ENCODE measurements at places on chromosomes 7 and 10.
A peak's percentile ranks its signal among the peaks of the same experiment; 100 is the strongest.

DNA sequence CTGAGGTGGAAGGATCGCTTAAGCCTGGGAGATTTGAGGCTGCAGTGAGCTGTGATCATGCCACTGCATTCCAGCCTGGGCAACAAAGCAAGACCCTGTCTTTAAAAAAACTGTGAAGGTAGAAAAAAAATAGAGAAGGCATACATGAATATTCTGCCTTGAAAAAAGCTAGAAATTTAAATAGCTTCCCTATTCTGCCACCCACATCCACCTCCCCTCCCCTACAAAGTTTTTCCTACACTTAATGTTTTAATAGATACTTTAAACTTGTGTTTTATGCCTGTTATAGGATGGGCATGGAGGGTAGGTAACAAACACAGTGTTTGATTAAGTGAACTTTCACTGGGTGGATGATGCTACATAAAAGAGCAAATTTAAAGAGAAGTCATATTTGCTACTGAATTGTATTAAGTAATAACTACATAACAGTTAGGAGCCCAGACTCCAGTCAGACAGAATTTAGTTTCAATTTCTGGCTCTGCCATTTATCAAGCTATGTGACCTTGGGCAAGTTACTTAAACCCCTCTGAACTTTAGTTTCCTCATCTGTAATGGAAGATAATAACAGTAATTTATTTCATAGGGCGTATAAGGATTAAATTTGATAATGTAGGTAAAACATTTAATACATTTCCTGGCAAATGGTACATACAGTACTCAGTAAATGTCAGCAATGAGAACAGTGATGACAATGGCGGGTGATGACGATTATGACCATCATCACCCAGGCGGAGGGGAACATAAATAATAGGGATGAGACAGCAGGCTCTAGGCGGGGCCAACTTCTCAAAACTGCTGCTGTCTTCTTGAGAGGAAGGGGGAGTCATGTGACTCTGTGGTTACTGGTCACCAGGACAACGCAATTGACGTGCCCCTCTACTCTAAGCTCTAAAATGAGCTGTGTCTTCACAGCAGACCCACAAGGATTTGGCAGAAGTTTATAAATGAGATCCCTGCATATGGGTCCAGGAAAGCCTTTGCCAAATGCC lies 15.8 kb downstream of the DNMBP start:
- peak; percentile 64 for DNase-seq

GRCh38 chr10:99419688-99420087 lies 10.7 kb downstream of the GOT1 start:
- no peak for DNase-seq

DNA sequence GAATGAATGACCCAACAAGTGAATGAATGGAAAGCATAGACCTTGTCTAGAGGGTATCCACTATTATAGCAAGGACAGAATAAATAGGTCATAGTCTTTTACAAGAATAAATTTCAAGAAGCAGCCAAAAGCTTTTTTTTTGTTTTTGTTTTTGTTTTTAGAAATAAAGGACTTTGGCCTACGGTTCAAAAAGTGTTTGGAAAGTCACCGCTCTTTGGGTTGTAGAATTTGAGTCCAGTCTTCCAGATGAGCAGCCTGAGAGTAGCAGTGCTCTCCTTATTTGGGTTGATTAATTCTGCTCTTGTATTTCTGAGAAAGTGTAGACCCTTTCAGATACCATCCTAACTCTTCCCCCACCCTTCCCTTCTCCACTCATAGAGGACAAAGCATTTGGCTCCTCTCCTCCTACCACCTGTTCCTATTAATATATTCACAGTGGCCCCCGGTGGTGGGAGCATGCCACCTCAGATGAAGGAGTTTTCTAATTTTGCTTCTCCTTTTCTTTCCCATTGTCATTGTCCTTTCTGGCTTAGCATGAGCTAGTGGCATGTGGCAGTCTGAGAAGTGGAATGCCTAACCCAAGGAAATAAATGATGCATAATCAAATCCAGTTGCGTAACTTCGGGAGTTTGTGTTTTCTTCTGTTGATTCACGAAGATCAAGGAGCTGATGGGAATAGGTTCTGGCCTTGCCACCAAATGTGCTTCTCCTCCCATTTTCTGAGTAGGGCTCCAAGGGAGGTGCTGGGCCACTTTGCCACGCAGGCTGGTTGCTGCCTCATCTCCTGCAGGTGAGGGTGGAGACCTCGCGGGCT lies 114.7 kb downstream of the CHN2 start:
- DNase-seq: no peak

DNA sequence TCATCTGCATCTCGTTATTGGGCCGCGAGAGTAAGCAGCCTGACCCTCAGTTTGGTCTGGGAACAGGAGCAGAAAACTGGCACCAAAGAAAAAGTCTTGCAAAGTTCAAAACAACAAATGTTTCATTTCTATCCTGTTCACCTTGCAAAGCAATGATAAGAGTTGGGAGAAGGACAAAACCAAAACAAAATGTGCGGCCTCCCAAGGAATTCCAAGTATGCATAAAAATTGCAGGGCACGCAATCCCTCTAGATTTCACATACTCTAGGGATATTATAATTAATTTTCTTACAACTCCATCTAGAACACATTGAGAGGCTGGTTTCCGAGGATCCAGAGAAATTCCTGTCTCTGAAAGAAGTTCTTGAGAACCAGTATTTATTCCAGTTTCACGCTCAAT lies 20.1 kb downstream of the CHUK start:
- no peak for DNase-seq

GRCh38 chr7:42753367-42753766 lies 158.5 kb downstream of the C7orf25 start:
- no peak for DNase-seq

DNA sequence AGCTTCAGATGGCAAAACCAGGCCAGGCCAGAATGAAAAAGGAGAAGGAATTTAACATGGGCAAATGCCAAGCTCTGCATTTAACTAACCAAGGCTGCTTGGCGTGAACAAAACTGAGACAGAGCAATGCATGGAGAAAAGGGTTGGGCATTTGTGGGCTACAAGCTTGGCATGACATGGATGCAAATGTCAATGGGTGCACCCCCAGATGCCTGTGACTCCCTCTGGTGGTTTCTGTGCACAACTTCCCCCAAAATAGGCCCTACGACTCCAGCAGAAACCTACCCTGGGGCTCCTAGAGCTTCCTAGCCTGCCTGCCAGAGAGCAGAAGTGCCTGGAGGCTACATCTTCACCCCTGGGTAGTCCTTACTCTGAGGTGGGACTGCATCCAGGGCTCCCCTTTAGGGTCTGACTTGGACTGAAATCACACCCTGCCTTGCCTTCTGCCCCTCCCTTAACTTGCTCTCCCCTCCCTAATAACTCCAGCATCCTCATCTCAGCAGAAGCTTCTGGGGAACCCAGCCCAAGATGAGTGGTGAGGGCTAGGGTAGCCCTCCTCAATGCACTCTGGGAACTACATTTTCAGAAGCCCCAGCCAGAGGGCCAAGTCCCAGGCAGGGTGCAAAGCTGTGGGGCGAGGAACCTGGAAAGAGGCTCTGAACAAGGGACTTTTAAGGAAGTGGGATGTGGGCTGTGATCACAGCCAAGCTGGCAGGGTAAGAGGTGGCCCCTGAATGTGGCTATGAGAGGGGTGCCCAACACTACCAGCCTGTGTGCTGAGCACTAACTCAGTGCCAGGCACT lies 11.3 kb downstream of the GPRIN2 start:
- DNase-seq: no peak

GRCh38 chr7:101059620-101059942 lies 25.7 kb upstream of the TRIM56 start:
- no peak for DNase-seq

DNA sequence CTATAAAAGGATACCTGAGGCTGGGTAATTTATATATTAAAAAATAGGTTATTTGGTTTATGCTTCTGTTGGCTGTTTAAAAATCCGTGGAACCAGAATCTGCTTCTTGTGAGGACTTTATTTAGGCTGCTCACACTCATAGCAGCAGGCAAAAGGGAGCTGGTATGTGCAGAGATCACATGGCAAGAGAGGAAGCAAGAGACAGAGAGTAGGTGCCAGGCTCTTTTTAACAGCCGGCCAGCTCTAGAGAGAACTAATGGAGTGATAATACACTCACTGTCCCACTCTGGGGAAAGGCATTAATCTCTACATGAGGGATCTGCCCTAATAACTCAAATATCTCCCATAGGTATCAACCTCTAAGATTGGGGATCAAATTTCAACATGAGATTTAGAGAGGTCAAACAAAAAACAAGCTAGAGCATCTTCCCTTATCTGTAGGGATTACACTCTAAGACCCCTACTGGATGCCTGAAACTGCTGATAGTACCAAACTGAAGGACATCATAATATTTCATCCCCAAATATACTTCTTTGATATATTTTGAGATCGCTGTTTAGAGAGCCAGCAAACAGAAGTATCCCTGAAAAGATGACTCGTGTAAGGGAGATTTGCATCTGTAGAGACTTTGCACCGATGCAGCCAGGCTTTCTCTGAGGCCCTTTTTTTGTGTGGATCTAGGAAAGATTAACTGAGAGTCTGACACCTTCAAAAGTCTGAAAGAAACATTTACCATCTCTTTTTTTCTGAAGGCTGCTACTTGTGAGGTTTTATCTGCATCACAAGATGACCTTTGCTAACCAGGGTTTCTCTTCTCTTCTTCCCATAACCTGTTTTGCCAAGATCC lies 717.0 kb upstream of the MBL2 start:
- DNase-seq: no peak

- DNase-seq: peak; percentile 47
Measured at GRCh38 chr7:115356999-115357702, 435.3 kb downstream of the MDFIC start.
